ENCODE measurements at places on chromosomes 1 and 21. TPM values are rescaled to one million over a fixed set of nuclear protein-coding genes. Genes with fewer than 3 reads are reported as not detected.

GRCh38 chr1:26278724-26279455 is 996 bp upstream of the SH3BGRL3 start:
- H3K27me3 ChIP-seq: no peaks in the 10 kb centered on the region
- peak; percentile 87 for DNase-seq
- peaks cover 82% of the 10 kb centered on the region for H3K4me1 ChIP-seq
- H3K4me3 ChIP-seq: peak overlapping the region; percentile 80
- peak overlapping the region; percentile 95 for H3K27ac ChIP-seq

GRCh38 chr1:179812501-179813292 is 64.9 kb downstream of the TOR1AIP2 start:
- peaks cover 23% of the 10 kb centered on the region for H3K4me1 ChIP-seq
- no peak overlapping the region for H3K4me3 ChIP-seq
- no peaks in the 10 kb centered on the region for H3K36me3 ChIP-seq
- H3K27me3 ChIP-seq: no peaks in the 10 kb centered on the region

GRCh38 chr1:238186887-238187574 is 296.3 kb upstream of the ZP4 start:
- H3K27me3 ChIP-seq: no peaks in the 10 kb centered on the region
- no peaks in the 10 kb centered on the region for H3K4me1 ChIP-seq
- DNase-seq: no peak
- no peak overlapping the region for H3K27ac ChIP-seq
- H3K4me3 ChIP-seq: no peak overlapping the region
- no peaks in the 10 kb centered on the region for H3K36me3 ChIP-seq

POU3F1 gene
- total RNA-seq: not detected

DNA sequence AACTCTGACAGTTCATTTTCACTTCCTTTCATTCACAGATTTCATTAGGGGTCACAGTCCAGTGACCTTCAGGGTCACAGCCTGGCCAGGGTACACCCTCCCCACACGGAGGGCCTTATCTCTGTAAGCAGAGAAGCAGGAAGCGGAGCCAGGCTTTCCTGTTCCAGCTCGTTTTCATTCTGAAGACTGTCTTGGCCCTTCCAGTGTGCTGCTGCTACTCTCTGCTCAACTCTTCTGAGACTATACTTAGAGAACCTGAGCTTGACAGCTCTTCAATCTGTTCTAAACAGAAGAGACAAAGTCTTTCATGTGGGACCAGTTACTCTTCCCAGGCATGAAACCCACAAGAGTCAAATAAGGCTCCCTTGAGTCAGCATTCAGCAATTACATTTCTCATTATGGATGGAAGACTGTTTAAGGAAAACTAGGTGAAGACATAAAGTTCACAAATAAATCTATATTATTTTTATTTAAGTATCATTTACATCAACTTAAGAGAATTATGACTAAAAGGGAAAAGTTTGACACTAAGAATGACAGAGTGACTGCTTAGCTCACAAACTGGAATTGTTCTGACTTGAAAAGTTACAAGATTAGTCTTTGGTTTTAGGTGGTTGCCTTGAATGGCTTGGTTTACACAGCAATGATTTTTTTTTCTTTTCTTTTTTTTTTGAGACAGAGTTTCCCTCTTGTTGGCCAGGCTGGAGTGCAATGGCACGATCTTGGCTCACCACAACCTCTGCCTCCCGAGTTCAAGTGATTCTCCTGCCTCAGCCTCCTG is 4.8 kb upstream of the TDRD10 start:
- H3K27ac ChIP-seq: no peak overlapping the region
- no peaks in the 10 kb centered on the region for H3K36me3 ChIP-seq
- H3K4me1 ChIP-seq: peaks cover 10% of the 10 kb centered on the region
- no peak overlapping the region for H3K4me3 ChIP-seq
- DNase-seq: no peak
- H3K27me3 ChIP-seq: peaks cover 6% of the 10 kb centered on the region

- H3K27ac ChIP-seq: no peak overlapping the region
- no peak for DNase-seq
- H3K4me1 ChIP-seq: peaks cover 47% of the 10 kb centered on the region
- no peak overlapping the region for H3K4me3 ChIP-seq
- no peaks in the 10 kb centered on the region for H3K27me3 ChIP-seq
Observed at GRCh38 chr1:2523191-2523890, 3.1 kb downstream of the PANK4 start.

Data from vagina (tissue), 2 donors.